ENCODE measurements at places on chromosomes 1 and 21. TPM values are rescaled to one million over a fixed set of nuclear protein-coding genes. Genes with fewer than 3 reads are reported as not detected.

The CLIC6 gene
- not detected for total RNA-seq

The ST6GALNAC3 gene
- 110 TPM for total RNA-seq

The OR2L13 gene
- not detected for total RNA-seq

The IFFO2 gene
- 4.2 TPM for total RNA-seq

The DCDC2B gene
- not detected for total RNA-seq

The PHF13 gene
- total RNA-seq: 10.8 TPM

The CHRM3 gene
- under 0.01 TPM for total RNA-seq

The TMEM200B gene
- 0.26 TPM for total RNA-seq

The LINGO4 gene
- not detected for total RNA-seq

Data from dermis lymphatic vessel endothelial cell (primary cell).